Sigmoid colon (tissue), 7 donors: ENCODE measurements at places on chromosomes 11 and 22. TPM values are rescaled to one million over a fixed set of nuclear protein-coding genes. Genes with fewer than 3 reads are reported as not detected.

- DNase-seq = peak; percentile 15
Measured at GRCh38 chr11:77196961-77197360, 68.9 kb downstream of the MYO7A start.

DNA sequence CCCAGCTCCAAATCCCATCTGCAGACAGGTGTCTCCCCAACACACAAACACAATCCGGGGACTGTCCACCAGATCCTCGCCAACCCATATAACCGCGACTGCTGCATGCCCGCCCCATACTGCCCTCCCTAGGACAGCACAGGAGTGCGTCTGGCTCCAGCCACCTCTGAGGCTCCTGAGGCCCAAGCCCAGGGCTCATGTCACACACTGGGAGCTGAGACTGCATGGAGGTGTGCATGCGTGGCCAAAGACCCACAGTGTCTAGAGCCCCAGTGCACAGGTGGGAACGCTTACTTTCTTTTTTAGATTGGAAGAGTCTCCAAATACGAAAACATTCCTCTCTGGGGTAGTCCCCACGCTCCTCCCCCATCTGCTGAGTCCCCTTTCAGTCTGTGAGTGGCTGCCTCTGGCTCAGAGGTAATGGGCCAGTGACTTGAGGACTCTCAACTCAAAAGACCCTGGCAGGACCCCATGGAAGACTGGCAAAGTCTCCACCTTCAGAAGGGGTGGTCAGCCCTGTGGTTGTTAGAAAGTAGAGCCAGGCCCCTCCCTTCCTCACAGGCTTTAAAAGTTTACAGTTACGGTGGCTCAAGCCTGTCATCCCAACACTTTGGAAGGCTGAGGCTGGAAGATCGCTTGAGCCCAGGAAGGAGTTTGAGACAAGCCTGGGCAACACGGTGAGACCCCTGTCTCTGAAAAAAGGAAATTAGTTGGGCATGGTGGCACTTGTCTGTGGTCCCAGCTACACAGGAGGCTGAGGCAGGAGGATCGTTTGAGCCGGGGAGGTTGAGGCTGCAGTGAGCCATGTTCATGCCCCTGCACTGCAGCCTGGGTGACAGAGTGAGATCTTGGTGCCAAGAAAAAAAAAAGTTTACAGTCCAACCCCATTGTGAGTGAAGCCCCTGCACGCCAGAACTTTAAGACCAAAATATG, 2.3 kb downstream of the CBX7 start:
- peak; percentile 68 for DNase-seq

- DNase-seq = no peak
Measured at GRCh38 chr11:87493516-87493915, 455.8 kb downstream of the TMEM135 start.

Gene ZNF214
- 2.5 TPM for total RNA-seq

Gene DKK3
- total RNA-seq = 83.6 TPM

Gene GLYATL2
- total RNA-seq = not detected
